ENCODE measurements at places on chromosomes 5 and 9.

DNA sequence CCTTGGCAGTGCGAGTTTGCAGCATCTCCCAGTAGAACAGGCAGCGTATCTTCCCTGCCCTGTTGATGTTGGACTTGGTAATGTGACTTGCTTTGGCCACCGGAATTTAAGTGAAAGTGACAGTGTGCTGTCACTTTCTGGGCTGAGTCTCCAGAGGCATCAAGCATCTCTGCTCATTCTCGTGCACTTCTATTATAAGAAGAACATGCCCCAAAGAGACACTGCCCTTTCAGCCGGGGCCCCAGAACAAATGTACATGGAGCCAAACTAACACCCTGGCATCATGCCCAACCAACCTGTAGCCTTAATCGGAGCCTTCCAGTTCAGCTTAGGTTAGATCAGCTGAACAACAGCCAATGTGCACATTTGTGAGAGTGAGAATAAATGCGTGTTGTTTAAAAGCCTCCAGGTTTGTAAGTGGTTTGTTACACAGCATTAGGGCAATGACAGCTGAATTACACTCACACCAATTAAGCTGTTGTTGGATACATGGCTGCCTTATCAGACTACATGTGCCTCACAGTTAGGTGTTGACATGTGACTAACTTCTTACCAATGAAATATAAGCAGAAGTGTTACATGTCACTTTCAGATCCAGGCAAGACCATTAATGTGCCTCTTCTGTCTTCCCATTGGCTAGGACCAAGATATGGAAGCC, 22.1 kb upstream of the FRMD3 start:
- no peak for DNase-seq

DNA sequence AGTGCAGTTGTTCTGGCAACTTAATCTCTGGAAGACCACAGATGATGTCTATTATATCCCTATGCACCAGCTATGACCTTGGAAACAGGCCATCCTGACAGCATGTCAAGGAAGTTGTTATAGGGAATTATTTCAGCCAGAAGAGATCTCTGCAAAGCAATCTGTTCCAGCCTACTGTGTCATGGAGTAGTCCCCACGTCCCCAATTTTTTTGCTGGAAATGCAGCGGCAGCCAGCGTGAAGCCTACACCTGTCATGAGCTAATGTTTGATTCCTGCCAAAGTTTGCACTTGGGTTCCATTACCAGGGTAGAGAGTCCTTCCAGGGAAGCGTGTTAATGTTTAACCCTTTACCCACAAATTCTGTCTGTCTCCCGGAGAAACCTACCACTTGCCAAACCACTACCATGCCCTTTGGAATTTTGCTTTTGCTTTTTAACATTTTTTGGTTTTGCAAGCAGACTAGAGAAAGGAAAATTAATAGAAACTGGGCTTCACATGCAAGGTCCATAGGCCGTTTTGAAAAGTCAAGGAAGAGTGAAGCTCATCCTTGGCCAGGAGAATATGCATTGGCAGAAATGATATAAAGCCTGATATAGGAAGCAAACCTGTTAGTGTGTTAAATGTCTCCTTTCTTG, 174.9 kb upstream of the SPRY4 start:
- no peak for DNase-seq

DNA sequence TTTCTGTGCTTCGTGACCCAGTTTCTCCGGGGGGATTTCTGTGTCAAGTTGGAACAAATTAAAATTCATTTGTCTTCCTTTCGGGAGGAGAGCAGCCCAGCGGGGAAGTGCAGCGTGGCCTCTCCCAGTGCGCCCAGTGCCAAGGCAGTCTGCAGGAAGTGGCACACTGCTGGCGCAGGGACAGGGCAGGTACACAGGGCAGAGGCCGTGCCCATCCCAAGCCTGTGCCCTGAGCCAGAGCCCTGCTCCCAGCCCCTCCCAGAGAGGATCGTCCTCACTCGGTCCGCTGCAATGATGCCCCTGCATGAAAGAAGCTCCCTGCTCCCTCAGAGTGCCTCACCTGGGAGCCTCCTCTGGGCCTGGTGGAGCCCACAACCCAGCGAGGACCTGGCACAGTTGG, 82.4 kb upstream of the PPP1R26 start:
- DNase-seq: no peak

GRCh38 chr9:125919565-125919964, 172.4 kb downstream of the PBX3 start:
- DNase-seq: no peak

DNA sequence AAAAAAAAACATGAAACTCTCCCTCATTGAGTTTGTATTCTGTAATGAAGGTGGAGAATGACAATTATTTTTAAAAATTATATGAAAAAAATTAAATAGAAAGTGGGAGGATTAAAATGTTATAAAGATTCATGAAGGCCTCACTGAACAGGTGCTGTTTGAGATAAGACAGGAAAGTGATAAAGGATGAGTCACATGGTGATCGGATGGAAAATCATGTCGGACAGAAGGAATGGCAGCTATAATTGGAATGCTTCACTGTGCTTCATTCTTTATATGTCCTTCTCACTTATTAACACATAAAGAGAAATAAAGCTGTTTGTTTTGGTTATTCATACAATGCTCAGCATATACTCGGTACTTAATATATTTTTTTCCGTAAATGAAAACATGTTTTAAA, 464.5 kb upstream of the RGMB start:
- no peak for DNase-seq

DNA sequence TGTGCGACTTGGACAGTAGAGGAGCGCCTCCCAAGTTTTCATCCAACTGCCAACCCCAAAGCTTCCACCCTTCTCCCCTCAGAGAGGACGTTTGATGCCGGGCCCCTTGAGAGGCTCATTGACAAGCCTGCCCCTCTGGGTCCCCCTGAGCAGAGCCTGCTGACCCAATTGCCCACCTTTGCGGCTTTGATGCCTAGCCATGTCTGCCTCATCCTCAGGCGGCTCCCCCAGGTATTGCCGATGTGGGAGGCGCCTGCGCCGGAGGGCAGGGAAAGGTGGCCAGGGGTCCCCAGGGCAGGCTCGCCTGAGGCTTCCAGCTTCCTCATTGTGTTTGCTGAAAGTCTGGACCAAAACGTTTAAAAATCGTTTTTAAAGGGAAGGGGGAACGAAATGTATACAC, 1.4 kb downstream of the ODF2 start:
- DNase-seq: no peak

DNA sequence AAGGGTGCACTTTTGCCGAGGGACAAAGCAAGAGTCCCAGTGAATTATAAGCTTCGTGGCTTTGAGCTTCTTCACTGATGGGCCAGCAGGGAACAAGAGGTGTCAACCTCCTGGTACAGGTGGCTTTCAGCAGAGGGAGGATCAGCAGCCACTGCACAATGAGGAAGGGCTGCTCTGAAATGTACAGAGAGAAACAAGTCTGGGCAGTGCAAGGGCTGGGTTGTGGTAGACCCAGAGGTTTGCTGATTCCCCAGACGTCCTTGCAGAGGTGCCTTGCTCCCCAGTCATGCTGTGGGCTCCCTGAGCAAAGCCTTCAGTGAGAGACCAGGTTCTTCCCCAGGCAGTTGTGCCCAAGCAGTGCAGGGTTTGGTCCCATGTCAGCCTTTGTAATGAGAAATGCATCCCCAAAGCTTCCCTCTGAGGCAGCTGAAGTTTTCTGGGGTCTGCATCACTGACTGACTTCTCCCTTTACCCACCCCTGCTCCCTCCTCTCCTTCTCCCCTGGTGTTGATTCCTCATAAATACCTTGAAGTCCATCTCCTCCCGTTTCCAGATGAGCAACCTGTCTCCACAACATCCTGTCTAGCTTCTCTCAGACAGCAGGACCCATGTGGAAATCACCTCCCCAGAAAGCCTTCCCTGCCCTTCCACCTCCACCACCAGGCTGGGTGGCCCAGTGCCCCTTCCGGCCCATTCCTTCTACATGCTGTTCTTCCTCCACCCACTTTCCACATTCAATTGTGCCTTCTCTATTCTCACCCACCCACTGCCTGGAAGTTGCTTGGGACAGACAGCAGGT, 599.6 kb upstream of the ADAMTS16 start:
- DNase-seq: no peak

DNA sequence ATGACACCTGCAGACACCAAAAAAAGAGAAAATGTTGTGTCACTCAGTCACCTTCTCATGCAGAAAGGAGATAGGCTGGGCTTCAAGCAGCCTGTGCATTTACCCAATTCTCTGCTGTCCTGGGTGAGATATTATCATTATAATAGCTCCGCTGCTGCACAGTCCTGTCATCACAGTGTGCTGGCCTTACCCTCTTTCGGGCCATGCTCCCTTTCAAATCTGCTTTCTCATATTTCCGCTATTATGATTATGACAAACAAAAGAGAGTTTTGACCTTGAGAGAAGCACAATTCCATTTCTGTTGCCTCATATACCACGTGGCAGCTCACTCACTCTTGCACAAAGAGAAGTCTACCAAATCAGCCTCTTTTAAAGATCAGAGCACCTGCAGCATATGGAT, 1350.1 kb upstream of the ACO1 start:
- no peak for DNase-seq

- peak; percentile 65 for DNase-seq
Observed at GRCh38 chr5:122723606-122724352, 51.1 kb upstream of the SNX2 start.

- no peak for DNase-seq
Observed at GRCh38 chr5:32331217-32331934, 18.6 kb upstream of the MTMR12 start.

DNA sequence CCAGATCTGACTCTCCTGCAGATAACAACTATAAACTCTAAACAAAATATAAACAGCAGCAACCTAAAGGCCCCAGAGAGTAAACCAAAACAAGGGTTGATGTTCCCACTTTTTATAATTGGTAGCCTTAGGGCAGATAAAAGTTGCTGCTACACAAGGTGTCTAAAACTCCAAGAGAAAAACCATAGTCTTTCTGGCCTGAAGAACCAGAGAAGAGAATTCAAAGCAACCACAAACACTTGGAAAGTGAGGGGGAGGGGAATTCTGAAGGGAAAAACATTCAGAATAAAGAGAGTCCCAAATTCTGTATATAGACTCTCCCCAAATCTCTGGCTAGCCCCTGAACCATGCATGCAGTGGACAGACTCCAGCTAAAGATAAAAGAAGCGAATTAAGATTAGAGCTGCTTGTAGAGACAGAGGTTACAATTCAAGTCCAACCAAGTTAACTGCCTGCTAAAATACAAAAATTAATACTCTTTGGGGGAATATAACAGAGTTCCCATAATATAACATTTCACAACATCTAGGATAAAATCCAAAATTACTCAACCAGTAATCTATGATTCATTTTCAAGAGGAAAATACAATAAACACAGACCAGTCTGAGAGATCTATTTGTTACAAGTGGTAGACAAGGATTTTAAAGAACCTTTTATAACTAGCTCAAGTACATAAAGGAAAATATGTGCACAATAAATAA, 37.5 kb upstream of the RGMB start:
- no peak for DNase-seq

DNA sequence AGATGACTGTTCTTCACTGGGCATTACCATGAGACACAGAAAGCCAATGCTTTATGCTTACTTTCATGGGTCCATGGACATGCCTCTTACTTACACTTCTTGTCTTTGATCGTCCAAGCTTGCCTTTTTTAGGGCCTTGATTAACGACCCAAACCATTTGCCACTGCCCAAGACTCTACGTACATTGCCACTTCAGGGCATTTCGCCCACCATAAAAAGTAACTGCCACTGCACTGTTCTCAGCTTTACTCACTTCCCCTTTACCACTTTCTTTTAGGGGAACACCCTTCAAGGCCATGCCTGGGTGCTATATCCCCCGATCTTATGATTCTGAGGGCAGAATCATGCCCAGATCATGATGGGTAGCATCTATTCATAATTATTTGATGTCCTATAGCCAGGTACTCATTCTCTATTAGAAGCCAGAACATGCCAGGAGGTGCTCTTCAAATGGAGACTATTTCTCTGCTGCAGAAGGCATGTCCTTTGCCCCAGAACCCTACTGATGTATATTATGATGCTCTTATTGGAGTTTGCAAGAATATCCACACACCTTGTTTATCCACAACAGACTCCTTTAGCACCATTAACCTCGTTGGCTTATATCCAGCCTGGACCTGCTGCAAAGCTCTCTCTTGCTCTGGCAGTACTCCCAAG, 64.1 kb upstream of the RAD23B start:
- DNase-seq: peak; percentile 48

DNA sequence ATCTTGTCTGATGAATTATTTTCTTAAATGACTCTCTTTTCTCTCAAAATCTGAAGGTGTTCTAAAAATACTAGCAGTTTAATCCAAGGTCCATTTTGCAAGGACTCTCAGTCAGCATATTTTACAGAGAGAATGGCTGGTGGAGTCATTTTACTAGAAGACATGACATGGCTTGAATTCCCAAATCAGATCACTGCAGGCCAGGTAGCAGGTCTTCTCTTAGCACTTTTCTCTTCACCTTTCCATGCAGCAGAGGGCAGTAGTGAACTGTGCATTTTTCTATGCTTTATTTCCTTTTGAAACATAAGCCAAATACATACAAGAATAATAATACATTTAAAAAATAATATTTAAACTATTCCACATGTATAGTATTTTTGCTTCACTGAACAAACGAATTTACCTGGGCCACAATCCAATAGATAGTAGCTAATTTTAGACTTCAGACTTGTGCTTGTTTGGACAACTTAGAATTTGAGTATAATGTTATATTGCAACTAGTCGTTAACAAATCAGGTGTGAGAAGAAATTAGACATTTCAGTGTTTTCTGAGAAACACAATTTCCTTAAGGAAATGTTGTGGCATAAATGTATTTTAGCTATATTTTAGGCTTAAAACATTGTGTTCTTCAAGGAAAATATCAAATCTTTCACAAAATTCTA, 289.4 kb upstream of the DAB2 start:
- DNase-seq: peak; percentile 57

GRCh38 chr5:26737348-26738265, 300.8 kb downstream of the CDH9 start:
- no peak for DNase-seq

DNA sequence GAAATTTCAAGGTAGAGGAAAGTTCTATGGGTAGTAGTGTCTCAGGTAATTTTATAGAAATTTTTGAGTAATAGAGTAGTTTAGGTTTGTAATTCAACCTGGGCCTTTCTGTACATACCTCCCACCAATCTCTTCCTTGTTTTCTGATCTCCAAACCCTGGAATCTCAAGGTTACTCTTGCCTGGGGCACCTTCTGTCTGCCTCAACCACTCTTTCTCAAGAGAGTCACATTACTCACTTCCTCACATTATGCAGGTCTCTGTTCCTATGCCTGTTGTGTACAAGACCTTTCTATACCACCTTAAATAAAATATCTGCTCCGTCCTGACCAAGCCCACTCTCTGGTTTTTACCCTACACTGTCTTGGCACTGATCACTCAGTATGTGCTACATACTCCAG, 412.6 kb upstream of the CTNND2 start:
- DNase-seq: no peak

DNA sequence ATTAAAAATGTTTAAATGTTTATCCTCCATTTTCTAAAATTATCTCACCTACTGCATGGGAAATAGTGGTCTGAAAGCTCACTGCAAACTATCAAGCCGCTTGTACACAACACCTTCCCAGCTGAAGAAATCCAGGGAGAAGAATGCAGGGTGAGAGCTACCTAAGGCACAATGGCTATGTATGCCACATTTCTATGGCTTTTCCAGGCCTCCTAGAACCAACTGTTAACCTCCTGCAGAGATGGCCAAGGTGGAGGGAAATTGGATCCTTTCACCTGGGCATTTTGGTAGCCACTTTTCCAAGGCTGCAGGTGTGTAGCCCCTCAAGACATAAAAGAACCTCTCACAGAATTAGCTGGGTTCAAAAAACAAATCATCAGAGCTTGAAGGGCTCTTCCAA, 286.4 kb downstream of the EBF1 start:
- DNase-seq: no peak

GRCh38 chr9:110828264-110828663, 159.7 kb downstream of the MUSK start:
- DNase-seq: no peak

All from suppressor macrophage treated with lipopolysaccharide for 1 hour (primary cell).